Activated CD8-positive, alpha-beta memory T cell treated with anti-CD3 and anti-CD28 coated beads, Interleukin-2, amount 50 U/mL, for 48 hours (primary cell): ENCODE measurements at places on chromosomes 5 and 9.

DNA sequence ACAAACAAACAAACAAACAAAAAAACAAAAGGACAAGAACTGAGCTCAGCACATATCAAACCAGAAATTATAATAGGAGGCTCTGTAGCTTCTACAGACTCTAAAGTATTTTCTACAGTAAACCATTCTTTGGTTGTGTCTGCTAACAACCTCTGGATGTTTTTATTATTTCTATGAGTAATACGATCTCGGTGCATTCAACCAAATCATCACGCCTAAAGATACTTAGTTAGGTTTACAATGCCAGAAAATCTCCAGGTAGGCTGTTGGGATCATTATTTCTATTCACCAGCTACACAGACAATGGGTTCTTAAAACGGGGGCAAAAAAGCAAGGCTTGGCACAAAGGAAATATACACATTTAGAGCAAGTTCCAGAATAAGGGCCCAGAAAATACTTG is 41.6 kb upstream of the ALDOB start:
- DNase-seq, result no peak

- DNase-seq, result no peak
Observed at GRCh38 chr5:175109058-175109755, 334.8 kb downstream of the DRD1 start.

GRCh38 chr5:118616281-118616680 is 372.1 kb downstream of the DTWD2 start:
- DNase-seq, result no peak

- no peak for DNase-seq
Observed at GRCh38 chr9:90659650-90660364, 17.2 kb upstream of the DIRAS2 start.

DNA sequence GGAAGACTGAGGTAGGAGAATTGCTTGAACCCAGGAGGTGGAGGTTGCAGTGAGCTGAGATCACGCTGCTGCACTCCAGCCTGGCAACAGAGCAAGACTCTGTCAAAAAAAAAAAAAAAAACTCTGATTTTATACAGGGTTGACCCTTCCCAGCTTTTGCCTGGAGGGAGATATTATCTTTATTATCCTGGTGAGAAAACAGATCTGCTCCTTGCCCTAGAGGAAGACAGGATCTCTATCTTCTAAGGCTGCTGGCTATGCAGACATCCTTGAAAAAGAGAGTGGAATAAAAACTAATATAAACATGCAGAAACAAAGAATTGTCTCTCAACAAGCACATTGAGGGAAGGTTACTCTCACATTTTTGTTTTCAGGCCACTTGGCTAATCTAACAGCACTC is 1503.4 kb upstream of the WWC1 start:
- no peak for DNase-seq

DNA sequence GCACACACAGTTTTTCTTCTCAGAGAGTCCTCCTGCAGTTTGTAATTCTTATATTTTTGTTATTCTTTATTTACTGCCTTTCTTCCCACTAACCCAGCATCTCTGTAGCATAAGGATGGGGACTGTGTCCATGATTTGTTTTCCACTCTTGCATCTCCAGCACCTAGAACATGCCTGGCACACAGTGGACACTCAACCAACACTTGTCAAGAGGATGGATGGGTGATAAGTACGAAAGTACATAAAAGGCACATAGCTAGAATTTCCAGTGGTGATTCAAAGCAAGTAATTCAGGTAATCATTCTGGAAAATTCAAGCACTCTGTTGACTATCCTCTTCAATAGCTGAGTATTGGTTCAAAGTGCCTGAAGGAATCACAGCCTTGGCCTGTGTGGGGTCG is 60.2 kb upstream of the TRIO start:
- DNase-seq, result no peak

GRCh38 chr5:170057311-170057710 is 48.4 kb upstream of the FOXI1 start:
- peak; percentile 35 for DNase-seq
